Activated naive CD4-positive, alpha-beta T cell treated with anti-CD3 and anti-CD28 coated beads, Interleukin-2, amount 50 U/mL, for 16 hours (primary cell): ENCODE measurements at places on chromosomes 11 and 22.
A peak's percentile ranks its signal among the peaks of the same experiment; 100 is the strongest.

DNA sequence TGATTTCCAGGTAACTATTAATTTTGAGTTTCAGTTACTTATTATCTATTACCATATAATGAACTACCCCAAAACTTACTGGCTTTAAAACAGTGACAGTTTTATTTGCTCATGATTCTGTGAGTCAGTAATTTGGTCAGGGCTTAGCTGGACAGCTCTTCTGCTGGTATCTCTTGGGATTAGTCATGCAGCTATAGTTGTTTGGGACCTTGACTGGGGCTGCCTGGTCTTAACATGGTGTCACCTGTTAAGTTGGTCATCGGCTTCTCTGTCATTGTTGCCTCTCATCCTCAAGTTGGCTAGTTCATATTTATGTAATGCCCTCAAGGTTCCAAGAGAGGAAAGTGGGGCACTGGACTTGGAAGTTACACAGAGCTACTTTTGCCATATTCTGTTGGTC is 177.5 kb downstream of the TMEM135 start:
- no peak for DNase-seq

GRCh38 chr11:70771099-70771885 is 373.0 kb downstream of the CTTN start:
- no peak for DNase-seq

- DNase-seq = no peak
These were observed 1054.7 kb upstream of the CNTN5 start for GRCh38 chr11:97965849-97966646.

DNA sequence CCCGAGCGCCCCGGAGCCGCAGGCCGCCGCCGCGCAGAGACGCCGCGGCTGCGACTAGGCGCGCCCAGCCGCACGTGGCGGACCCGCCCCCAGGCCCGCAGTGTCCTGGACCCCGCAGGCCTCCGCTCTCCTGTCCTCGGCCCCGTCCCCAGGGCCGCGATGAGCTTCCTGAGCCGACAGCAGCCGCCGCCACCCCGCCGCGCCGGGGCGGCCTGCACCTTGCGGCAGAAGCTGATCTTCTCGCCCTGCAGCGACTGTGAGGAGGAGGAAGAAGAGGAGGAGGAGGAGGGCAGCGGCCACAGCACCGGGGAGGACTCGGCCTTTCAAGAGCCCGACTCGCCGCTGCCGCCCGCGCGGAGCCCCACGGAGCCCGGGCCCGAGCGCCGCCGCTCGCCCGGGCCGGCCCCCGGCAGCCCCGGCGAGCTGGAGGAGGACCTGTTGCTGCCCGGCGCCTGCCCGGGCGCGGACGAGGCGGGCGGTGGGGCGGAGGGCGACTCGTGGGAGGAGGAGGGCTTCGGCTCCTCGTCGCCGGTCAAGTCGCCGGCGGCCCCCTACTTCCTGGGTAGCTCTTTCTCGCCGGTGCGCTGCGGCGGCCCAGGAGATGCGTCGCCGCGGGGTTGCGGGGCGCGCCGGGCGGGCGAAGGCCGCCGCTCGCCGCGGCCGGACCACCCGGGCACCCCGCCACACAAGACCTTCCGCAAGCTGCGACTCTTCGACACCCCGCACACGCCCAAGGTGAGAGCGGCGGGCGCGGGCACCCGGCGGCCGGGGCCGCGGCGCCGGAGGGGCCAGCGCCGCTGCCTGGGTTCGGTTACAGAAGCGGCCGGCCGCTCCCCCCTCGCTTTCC is 528 bp downstream of the WEE1 start:
- DNase-seq = peak; percentile 29

GRCh38 chr11:66845876-66846212 is 2.6 kb downstream of the RCE1 start:
- no peak for DNase-seq

DNA sequence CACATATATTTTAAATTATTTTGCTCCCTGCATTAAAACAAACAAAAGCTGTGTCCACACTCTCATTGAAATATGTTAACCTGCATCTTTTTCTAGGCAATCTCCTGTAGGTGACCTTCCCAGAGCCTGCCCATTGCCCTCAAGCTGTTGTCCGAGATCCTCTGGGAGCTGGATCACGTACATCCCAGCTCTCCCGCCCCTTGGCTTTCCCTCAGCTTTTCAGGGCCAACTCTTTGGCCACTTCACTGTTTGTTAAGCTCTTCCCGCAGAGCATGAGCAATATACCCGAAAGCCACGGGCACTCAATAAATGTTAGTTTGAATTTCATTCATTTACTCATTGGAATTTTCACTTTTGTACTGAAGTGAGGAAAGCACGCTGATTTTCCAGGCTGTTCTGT is 32.2 kb downstream of the ELMOD1 start:
- no peak for DNase-seq

- no peak for DNase-seq
These were observed 8.7 kb downstream of the TSKU start for GRCh38 chr11:76791861-76792260.

DNA sequence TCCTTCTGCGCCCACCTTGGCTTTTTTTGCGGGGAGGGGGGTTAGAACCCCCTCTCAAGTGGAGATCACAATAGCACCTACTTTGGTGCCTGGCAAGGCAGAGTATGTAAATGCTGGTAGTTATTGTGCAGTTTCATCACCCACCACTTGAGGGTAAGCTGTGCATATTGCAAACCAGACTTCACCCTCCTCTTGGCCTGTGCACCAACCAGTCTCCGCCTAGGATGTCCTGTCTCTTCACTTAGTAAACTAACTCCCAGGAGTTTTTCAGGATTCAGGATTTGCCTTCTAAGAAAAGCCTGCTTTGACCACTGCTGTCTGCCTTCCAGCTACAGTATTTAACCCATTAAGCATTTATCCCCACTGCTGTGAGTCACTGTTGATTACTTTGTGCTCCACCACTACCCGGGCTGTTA is 2.0 kb upstream of the UBXN1 start:
- peak; percentile 37 for DNase-seq

GRCh38 chr11:75595429-75595828 is 33.4 kb downstream of the SERPINH1 start:
- no peak for DNase-seq

DNA sequence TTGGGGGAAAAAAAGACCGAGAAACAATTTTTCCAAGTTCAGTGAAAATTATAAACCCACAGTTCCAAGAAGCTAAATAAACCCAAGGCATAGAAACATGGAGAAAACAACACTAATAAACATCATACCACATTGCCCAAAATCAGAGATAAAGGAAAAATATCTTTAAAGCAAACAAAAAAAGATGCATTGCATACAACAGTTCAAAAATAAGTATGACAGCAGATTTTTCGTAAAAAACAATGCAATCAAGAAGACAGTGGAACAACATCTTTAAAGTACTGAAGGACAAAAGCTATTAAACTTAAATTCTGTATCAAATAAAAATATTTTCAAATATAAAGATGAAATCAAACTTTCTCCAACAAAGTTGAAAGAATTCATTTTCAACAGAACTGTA is 921.3 kb downstream of the METTL15 start:
- DNase-seq = no peak
